ENCODE measurements at places on chromosomes 3 and 15. TPM values are rescaled to one million over a fixed set of nuclear protein-coding genes. Genes with fewer than 3 reads are reported as not detected.

The LRRN1 gene
- total RNA-seq = not detected

The LIPH gene
- not detected for total RNA-seq

The SPRED1 gene
- 15.8 TPM for total RNA-seq

The LRRC3B gene
- total RNA-seq = not detected

The NDN gene
- total RNA-seq = 40.3 TPM

The WDR93 gene
- total RNA-seq = not detected

The DNAH1 gene
- 5.6 TPM for total RNA-seq

The CD200R1 gene
- not detected for total RNA-seq

The ZNF660 gene
- 0.79 TPM for total RNA-seq

- DNase-seq = no peak
These were observed 271.0 kb upstream of the ZPLD1 start for GRCh38 chr3:102163818-102164154.

GRCh38 chr15:97687654-97688053 is 272.8 kb upstream of the ARRDC4 start:
- DNase-seq = no peak

- DNase-seq = no peak
These were observed 18.4 kb upstream of the NEK10 start for GRCh38 chr3:27387625-27388024.

DNA sequence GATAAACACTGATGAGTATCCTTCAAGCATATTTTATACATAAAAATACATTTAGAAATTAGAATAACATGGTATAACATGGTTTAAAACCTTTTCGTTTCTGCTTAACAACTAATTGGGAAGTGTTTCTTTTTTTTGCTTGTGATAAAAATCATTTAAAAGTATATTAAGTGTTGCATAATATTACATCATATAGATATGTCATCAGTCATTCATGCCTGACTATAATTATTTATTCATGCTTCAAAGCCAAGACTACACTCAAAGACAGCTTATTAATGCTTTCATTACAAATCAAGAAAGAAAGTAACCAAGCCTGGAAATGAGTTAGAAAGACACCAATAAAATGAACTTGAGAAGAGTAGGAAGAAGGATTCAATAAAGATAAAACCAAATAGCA is 136.6 kb upstream of the TP63 start:
- no peak for DNase-seq

GRCh38 chr3:158568784-158569183 is 2.2 kb upstream of the MLF1 start:
- no peak for DNase-seq

DNA sequence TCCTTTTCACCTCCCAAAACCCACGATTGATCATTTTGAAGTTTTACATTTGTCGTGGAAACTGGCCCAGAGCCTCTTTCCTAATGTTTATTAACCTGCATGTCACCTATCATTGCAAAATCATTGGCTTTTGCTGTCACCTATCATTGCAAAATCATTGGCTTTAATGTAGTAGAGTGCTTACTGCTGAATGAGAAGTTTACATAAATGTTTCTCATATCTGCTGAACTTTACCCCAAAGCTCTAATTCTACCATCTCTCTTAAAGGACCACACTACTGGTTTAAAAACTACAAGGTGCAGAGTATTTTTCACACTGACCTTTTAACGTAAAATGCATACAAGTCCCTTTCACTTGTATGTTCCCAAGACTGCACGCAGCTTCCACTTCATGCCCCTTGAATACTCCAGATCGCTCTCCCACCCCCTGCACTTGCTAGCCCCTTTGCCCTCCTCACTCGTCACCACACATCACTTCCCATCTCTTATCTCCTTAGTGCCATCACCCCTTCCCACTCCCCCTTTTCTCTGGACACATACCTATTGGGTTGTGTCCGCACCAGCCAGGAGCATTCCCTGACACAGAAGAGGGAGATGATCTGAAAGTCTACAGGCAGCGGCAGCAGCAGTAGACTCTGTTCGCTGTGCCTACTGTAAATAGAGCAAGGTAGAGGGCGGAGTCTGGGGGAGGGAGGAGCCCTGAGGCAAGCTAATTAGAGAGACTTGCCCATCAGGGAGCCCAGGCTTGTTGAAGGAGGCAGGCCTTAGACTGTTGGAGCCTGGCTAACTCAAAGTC is 30.2 kb upstream of the ATOSA start:
- no peak for DNase-seq

DNA sequence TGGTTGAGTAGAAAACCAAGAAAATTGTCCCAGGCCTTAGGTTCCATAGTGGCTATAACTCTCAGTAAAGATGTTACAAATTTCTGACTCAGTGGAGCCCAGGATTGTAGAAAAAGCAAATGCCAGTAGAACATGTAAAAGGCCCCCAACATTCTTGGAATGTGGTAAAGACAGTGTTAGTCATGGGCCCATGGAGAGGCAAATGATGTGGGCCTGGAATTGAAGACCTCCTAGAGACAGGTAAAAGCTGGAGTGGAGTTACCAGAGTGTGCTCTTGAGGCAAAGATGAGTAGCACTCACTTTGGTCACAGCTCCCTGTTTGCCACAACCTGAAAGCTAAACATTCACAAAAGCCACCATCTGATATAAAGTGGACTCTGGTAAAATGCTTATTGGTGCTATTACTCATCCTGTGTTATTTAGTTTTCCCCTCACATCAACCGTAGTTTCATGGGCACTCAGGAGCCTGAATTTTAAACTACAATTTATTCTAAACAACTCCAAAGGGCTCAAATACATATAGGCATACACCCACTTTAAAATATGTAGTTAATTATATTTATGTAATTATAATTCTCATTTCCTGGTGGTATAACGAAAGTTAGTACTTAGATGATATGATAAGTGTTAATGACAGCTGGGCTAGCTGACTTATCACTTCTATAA is 359.6 kb upstream of the NECTIN3 start:
- no peak for DNase-seq

DNA sequence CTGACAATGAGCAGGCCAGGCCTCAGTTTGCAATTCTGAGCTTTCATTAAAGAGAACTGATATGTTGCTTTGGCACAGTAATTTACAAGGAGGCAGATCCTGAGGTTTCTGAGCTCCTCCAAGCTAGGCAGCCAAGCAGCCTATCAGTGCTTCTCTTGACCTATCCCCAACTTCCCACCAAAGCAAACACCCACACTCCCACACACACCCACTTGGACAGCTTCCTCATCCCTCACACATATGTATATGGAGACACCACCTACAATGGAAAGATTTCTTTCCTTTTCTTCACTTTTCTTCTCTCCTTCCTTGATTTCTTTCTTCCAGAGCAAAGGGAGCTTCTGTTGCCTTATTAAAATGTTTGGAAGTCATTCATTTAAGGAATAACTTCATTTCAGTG is 217.0 kb downstream of the NLGN1 start:
- DNase-seq = no peak

- peak; percentile 37 for DNase-seq
These were observed 30.9 kb downstream of the CCNL1 start for GRCh38 chr3:157128771-157129681.

- no peak for DNase-seq
These were observed 40.2 kb upstream of the ADAMTSL3 start for GRCh38 chr15:83613714-83614113.

GRCh38 chr3:38222032-38222634 is 43.5 kb upstream of the SLC22A13 start:
- DNase-seq = no peak

DNA sequence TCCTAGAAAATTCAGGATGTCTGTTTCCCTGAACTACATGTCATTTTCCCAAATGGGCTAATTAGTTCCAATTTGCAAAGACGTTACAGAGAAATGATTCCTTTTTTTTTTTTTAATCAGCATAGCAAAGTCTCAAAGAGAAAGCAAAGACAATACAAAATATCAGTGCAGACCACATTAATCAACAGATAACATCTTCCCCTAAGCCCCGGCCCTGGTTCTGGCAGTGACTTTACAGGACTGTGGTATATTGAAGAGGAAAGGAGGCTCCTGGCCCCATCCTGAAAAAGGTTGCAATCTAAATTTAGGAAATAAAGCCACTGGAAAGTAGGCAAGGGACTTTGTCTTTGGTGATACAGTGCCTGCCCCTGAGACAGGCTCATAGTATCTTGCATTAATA is 836.5 kb downstream of the NTRK3 start:
- no peak for DNase-seq

GRCh38 chr15:25738171-25738965 is 124.8 kb downstream of the ATP10A start:
- DNase-seq = no peak

DNA sequence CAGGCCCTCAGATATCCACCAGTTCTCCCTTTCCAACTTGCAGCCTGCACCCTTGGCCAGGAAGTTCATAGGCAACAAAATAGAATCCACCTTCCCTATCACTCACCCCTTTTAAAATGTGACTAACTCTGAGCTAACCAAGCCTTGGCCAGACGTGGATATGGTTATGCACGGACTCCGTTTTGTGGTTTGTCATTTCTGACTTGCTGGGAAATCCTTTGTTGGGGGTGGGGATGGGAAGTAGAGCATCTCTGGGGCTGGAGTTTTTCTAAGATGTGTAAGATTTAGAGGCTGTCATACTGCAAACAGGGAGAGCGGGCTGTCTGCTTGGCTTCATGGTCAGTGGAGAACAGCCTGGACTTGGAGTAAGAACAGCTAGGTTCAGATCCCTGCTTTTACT is 62.6 kb downstream of the SMAD3 start:
- DNase-seq = peak; percentile 71

- DNase-seq = no peak
These were observed 205.6 kb downstream of the IL20RB start for GRCh38 chr3:137163241-137163871.

DNA sequence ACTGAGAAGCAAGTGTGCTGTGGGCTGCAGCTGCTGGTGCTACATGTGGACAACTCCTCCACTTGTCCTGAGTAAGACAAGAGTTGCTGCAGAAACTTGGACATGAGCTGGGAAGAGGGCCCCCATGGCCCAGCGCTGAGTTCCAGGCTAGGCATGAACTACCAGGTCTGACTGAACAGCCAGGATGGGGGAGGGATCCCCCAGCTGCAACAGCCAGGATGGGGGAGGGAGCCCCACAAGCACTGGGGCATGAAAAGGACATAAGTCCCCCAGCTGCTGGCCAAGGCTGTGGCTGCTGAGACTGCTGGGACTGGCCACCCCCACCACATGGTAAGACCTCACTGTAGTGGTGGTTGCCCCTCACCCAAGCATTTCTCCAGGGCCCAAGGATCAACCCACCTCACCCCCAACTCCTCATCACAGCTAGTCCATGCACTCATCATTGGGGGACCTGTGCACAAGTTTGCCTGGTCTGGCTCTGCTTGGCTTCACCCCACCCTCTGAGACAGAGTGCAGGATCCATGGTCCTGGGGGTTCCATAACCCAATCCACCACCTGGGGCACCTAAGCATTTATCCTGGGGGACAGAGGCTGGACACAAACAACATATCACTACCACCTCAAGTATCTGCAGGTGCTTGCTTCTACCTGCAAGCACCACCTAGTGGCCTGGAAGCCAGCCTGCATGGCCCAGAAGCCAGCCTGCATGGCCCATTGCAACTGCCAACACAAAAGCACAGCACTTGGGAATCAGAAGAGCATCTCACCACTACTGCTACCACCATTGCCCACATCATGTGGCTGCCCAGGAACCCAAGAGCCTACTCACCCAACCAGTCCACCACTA is 84.5 kb upstream of the STT3B start:
- peak; percentile 64 for DNase-seq

DNA sequence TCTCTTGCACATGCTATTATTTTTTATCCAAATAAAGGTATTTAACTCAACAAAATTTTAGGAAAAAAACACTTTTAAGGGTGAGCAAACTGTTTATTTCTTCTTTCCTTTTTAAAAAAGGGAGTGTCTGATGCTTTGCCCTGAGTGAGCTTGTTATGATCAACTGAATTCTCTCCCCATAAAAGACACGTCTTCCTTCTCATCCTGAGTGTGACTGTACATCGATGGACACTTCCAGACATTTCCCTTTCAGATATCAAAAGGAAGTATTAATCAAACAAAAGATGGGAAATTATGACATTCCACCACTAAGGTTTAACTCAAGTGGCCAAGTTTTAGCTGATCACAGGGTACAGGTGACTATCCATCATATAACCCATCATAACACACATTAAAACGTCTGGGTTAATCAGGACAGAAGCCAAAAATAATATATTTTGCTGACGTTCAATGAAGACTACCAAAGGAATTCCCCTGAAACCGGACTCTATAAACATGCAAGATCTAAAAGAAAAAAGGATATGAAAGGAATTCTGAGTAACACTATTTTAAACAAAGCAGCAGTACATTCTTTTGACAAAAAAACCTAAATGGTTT is 354.8 kb downstream of the MECOM start:
- DNase-seq = peak; percentile 85

- no peak for DNase-seq
These were observed 322.4 kb upstream of the TRIM42 start for GRCh38 chr3:140355481-140355880.

DNA sequence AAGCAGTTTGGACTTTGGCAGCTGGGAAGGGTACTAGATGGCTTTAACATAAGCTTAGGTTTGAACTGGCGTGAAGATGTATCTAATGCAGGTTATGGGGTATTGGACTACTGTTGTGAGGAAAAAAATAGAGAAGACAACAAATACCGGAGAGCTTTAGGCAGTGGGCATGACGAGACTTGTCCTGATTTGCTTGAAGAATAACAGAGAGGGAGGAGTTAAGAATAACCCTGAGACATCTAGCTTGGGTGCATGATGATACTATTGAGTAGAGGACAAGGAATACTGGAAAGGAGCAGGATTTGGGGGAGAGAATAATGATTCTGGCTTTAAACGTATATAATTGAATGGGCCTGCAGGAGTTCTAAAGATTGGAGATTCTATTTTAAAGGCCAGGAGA is 249.5 kb upstream of the AZI2 start:
- no peak for DNase-seq

DNA sequence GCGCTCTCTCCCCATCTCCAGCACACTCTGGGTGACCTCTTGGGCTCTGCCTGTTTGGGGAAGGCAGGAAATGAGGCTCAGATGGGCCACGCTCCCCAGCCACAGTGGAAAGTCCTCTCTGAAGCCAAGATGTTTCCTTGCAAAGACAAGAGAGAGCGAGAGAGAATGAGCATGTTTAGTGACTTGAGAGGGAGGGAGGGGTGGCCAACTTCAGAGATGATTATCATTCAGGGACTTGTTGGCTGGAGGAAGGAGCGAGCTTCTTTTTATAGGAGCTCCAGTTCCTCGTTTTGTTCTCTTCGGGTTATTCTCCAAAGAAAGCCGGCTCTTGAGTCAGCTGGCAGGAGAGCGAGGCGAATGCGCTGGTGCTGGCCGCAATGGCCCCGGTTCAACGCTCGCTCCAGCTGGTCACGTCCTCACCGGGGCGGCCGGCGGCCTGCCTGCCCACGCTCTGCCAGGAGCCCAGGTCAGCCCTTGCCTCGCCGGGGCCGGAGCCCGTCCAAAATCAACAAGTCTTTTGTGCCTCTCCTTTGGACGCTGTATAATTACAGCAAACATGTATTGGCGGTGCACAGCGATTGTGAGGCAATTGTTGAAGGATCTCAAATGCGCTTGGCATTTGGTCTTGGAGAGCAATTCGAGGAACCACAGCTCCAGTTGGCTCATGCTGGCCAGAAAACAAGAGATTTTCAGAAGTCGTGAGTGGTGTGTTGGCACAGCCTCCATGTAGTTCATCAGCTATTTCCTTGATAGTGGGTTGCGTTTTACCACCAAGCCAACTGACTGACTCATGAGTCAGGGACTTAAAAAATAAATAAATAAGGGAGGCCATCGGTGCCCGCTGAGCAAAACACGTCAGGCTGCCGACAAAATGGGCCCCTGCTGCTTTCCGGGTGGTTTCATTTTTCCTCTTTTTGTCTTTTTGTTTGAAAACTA is 288.6 kb downstream of the UACA start:
- DNase-seq = peak; percentile 91
